Retina (tissue), 1 donor: ENCODE measurements at places on chromosomes 3 and 15.

DNA sequence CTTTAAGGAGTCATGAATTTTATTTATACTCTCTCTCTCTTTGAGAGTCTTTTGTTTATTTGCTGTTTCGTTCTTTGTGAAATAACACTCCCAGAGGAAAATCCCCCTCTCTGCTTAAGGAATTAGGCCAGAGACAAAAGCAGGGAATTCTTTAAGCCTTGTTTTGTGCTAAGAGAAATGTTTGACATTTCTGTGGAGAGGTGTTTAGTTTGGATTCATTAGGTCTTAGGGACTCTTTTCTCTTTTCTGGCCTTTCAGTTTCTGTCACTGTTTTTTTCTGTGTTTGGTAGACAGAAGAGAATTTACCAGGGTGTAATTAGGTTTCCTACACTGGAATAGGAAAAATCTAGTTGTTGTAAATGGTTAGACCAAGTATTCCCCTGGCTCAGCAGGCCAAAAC lies 241.8 kb upstream of the NR2F2 start:
- no peak for DNase-seq

DNA sequence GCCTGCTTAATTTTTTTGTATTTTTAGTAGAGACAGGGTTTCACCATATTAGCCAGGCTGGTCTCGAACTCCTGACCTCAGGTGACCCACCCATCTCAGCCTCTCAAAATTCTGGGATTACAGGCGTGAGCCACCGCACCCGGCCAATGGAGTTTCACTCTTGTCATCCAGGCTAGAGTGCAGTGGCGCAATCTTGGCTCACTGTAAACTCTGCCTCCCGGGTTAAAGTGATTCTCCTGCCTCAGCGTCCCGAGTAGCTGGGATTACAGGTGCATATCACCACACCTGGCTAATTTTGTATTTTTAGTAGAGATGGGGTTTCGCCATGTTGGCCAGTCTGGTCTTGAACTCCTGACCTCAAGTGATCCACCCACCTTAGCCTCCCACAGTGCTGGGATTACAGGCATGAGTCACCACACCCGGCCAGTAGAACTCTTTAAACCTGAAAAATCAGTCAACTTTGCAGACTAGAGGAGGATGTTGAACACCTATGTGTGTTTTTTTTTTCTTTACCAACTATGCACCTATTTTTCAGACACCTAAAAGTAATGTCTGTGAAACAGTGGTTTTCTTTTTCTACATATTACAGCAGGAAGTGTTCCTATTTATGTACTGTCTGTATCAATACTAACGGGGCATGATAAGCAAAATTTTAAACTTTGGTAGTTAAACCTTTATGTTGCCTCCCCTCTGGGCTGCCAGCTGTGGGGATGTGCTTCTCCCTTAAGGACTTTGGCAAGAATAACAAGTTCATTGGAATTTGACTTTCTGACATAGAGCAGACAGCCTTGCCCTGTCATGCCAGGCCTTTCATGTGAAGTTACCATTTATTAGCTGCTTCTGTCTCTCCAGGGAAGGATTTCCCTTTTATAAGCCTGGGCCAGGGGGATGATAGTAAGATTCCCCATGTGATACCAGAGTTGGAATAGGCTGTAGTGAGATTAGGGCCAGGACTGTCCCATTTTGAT lies 8.1 kb downstream of the ARIH2 start:
- DNase-seq: no peak

DNA sequence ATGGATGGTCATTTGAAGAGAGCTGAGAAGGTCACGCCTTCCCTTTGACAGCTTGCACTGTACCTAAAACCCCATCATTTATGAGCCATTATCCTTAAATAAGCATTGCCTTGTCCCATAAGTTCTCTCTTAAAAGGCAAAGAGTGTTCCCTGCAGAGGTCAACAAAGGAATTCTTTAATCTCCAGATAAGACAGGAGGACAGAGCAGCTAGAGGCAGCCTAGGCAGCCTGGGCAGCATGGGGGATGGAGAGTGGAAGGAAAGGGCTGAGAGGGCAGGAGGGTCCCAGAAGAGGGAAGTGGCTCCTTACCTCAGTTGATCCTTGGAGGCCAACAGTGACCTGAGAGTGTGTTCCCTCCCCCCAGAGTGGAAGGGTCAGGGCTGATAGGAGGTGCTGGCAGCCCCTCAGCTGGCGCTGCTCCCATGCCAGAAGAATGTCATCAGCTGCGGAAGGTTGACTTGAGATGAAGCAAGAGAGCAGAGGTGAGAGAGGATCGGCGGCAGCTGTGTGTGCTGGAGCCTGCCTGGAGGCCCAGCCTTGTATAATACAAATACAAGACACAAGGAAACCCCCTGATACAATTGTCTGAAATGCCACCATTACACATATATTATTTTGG lies 12.8 kb downstream of the KBTBD13 start:
- no peak for DNase-seq

GRCh38 chr3:39849992-39850715 lies 40.7 kb downstream of the MYRIP start:
- no peak for DNase-seq
